ENCODE measurements at places on chromosomes 12 and 14.

GRCh38 chr12:53313996-53314395 is 7.4 kb downstream of the AAAS start:
- DNase-seq = no peak

- no peak for DNase-seq
Measured at GRCh38 chr14:104297313-104297704, 158.9 kb downstream of the KIF26A start.

- no peak for DNase-seq
Measured at GRCh38 chr12:107513636-107514400, 171.8 kb upstream of the PWP1 start.

DNA sequence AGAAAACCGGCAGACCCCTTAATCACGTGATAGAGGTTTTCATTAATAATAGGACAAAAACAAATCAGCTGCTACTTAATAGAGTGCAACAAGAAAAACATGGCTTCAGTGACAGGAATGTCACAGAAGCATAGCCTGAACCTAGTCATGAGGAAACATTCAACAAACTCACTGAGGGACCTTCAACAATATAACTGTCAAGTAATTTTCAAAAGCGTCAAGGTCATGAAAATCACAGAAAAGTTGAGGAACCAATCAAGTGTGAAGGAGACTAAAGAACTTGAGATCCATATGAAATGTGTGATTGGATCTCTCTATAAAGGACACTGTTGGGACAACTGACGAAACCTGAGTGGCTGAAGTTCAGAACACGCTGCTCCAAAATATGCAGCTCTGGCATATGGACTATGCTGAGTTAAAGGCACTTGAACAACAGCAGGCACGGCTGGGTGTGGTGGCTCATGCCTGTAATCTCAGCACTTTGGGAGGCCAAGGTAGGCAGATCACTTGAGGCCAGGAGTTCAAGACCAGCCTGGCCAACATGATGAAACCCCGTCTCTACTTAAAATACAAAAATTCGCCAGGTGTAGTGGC is 16.3 kb downstream of the NDUFA12 start:
- no peak for DNase-seq
